Stimulated activated CD8-positive, alpha-beta memory T cell treated with anti-CD3 and anti-CD28 coated beads, Interleukin-7, amount 100 ng/mL, for 1 hour (primary cell): ENCODE measurements at places on chromosomes 11 and 22.

- DNase-seq: no peak
These were observed 5.9 kb upstream of the MRGPRG start for GRCh38 chr11:3224401-3225057.

DNA sequence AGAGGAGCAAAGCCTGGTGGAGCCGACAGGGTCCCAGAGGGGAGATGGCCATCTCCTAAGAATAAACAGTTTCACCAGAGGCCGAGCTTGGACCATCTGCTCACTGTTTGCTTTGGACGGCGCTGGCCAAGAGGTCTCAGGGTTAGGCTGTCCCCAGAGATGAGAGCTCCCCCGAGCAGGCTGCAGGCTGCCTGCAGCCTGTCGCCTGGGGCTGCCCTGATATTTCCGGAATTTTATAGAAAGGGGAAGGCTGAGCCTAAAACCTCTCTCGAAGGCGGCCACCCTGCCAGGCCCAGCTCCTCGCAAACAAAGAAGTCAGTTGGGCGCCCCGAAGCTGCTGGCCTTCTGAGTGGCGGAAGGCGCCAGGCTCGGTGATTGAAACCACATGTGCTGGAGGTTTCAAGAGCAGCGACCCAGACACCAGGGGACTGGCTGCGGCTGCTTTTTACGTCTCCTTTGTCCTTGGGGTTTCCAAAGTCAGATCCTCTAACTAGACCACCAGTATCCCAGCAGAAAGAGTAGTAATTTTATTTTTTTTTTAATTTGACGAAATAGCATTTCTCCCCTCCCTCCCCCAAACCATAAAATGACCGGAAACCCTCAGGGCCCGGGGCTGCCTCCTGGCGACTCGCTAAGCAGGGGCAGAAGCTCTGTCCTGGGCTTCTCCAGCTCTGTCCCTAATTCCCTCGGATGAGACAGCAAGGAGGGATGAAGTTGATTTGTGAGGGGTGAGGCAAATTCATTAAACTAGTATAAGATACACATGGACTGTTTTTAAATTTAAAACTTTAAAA is 57.4 kb downstream of the CLMP start:
- DNase-seq: no peak

DNA sequence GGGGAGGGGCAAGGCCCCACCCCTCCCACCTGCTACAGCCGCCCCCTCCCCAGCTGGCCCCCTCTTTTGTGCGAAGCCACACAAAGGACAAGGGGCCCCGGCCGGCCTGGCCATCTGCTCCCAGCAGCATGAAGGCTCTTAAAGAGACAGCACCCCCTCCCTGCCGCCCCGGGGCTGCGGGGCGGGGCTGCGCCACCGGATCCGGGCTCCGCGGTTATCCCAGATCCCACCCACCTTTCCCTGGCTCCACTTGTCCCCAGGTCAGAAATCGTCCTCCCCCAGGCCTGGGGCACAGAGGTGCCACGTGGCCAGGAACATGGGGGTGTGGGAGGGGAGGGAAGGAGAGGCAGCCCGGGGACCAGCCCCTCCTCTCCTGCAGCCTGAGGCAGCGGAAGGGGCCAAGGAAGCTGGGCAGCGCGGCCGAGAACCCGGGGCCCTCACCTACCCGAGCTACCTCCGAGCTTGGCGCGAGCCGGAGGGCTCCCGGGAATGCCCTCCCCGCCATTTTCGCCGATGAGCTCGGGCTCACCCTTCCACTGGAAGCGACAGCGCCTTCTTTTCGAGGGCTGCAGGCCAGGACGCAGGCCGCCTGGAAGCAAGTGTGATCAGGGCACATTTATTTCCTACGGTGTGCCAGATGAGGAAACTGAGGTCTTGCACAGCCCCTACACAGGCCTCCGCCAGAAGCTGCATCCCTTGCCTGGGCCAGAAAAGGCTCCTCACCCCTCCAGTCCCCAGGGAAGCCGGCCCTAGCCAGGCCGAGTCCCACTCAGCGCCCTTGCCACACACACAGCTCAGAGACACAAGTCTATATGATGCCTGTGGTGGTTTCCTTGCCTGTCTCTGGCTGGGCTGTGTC is 2.5 kb upstream of the RCOR2 start:
- DNase-seq: no peak

- no peak for DNase-seq
These were observed 5.0 kb upstream of the SOX10 start for GRCh38 chr22:37989146-37990045.

- DNase-seq: no peak
These were observed 10.2 kb upstream of the PDE2A start for GRCh38 chr11:72684236-72684912.

DNA sequence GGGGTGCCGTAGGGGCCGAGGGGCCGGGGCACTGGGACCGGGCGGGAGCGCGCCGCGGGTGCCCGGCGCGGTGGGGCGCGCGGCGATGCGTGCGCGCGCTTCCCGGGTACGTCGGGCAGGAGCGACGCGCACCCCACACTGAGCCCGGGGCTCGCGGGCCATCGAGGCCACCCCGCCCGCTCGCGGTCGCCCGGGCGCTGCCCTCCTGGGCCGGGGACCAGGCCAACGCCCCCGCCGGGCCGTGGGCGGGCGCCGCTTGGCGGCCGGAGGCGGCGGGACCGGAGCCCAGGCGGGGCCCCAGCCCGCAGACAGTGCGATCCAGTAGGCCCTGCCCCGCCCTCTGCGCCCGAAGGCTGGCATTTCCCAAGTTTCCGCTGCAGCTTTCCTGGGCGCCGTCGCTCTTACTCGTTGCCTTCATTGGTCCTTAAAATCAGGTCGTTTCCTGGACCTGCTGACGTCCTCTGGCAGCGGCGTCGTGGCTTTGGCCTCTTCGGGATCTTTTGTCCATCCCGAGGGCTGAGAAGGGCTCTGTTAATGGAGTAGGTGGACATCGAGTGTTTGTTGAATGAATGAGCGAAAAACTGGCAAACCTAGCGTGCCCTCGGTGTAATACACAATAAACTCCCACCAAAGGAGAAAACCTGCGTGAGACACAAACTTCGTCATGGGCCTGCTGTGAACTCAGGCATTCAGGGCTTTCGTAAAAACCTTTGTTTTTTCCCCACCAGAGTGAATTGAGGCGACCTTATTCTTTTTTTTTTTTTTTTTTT is 638 bp downstream of the PARVA start:
- no peak for DNase-seq

DNA sequence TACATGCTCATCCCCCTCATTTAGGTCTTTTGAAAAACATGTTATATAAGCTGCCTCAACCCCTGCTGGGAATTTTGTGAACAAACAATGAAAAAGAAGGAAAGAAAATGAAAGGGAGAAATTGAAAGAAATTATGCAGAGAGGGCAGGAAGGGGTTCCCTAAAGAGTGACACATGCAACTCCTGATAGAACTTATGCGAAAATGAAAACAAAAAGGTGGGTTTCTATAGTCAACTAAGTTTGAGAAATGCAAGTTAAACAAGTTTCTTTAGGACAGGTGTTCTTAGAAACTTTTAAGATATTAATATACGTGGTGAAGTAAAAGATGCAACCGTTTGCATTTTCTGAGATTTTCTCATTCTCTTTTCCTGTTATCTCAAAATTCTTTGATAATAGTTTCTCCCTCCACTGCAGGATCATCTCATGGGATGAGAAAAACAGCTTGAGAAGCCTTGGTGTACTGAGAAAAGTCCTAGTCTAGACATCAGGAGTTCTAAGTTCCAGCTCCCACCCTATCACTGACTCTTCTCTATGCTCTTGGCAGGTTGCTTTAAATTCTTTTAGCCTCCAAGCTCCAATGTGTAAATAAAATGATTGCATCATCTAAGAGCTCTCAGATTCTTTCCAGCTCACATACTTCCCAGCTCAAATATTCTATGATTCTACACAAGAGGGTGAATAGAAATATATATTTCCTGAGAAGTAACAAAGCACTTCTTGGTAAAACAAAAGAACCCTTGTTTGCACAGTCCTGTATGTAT is 109.2 kb downstream of the FAM76B start:
- no peak for DNase-seq

DNA sequence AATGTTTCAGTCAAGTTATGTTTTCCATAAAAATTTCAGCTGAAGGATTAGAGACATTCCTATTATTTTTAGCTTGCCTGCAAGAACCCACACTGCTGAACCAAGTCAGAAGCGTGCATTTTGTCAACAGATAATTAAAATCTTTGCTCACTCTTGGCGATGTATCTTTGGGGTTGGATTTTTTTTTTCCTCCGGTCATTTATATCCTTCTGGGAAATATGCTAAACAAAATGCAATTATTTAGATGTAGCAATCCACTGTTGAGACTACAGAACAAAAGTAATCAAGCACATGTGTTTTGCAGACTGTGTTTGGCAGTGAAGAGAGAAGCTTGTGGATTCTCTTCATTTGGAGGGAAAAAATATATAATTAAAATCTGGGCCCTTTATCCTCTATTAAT is 15.3 kb upstream of the NELL1 start:
- no peak for DNase-seq

GRCh38 chr11:40290171-40290631 is 1169.3 kb downstream of the LRRC4C start:
- DNase-seq: no peak
